NCI-H2107 (cell line): ENCODE measurements at places on chromosomes 11 and 22.

DNA sequence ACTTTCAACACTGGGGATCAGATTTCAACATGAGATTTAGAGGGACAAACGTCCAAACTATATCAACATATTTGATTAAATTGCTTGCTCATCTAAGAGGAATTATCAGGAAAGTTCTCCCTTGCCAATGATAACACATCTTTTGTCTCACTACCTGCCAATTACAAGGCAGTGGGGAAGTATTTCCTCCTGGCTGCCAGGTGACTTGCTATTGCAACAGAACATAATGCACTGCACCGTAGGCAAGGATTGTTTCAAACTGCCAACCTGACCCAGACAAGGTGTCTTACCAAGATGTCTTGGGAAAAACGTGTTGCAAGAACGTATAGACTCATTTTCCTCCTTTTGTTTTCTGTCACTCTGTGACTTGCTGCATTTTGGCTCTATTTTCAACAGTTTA, 711.6 kb downstream of the METTL15 start:
- no peak for DNase-seq

DNA sequence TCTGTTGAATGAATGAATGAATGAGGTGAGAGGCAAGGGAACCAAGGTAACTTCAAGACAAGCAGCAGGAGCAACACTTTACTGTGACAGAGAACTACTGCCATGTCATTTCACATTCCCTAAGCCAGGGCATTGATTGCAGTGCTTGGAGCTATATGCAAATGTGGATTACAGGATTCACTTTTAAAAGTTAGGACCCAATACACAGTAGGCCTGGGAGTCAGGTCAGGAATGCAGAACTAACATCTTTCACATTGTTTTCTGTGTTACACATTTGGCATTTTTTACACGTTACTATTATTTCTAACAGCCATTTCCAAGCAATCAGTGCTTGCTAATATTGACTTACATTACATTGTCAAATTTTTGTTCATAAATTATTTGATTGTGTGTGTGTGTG, 26.2 kb upstream of the ME3 start:
- no peak for DNase-seq

DNA sequence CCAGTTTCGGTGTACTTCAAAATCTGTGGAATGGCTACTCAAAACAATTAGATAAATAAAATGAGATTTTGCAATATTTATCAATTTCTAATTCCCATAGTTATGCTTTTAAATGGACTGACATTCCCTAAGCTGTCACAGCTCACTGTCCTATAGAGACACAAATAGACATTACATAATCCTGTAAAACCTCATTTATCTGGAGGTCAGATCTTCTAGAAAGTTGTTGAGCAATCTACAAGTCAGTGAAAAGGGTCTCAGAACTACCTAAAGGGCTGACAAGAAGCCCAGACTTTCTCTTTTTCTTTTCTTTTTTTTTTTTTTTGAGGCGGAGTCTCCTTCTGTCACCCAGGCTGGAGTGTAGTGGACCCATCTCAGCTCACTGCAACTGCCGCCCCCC, 12.0 kb downstream of the ALG8 start:
- DNase-seq = no peak

DNA sequence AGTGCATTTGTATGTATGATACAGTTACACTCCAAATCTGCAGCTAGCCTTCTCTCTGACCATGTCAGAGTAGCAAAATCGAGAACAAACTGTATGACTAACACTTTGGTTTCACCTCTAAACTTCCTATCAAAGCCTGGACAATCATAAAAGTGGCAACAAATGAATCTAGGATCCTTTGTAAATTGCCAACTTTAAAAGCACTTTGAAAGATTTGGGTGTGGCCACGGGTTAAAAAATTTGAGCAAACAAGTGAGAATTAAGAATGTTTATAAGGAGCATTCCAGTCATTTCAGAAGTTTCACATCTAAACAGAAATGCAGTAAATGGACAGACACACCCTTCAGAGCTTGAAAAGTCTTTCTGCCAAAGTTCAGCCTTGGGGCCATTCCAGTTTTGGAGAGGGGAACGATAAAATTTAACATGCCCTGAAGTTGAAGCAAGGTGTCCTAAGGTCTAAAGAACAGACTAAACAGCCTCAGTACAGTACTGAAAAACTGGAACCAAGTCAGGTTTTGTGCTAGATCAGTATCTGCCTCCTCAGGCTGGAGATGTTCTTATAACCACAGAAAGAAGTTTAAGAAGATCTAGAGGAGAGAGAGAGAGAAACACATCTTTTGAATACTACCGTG, 181.9 kb upstream of the BDNF start:
- no peak for DNase-seq

DNA sequence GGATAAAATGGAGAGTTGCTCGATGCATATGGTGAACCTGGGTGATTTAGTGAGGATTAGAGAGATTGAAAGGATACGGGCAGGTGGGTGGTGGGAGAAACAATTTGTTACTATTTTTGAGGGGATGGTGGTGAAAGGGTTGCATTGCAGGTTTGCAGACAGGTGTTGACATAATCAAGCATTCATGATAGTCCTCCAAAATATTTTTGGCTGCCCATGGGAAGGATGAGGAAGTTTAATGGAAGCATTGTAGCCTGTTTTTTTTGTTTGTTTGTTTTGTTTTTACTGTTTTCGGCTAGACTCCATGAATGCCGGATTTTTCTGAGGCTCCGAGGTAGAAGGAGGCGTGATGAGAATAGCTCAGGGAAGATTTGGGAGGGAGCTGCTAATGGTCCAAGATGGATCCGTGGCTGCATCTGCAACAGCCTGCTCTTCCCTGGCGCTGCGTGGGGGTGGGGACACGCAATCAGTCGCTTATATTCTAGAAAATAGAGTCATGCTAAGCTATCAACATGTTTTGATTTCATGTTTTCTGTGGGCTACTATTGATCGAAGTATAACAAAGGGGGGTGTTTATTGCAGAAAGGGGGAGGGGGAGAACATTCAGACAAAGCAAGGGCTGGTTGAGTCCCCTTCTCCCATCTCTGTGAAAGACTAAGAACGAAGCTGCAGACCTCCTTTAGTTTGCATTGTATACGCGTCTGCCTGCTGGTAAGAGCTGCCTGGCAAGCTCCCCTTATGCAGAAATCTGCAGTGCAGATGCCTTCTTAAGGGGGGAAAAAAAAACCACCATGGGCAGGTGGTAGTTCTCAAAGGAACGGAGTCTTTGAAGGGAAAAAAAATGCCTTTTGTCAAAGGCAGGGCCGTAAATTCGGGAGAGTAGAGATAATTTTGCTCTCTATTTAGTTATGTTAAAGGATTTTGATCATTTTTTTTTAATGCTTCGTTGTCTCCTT, 1.0 kb downstream of the RTN3 start:
- DNase-seq = peak; percentile 17

GRCh38 chr11:119414734-119415133, 8.2 kb downstream of the THY1 start:
- no peak for DNase-seq

- DNase-seq = no peak
These were observed 59.2 kb downstream of the PIK3C2A start for GRCh38 chr11:17148536-17148935.

DNA sequence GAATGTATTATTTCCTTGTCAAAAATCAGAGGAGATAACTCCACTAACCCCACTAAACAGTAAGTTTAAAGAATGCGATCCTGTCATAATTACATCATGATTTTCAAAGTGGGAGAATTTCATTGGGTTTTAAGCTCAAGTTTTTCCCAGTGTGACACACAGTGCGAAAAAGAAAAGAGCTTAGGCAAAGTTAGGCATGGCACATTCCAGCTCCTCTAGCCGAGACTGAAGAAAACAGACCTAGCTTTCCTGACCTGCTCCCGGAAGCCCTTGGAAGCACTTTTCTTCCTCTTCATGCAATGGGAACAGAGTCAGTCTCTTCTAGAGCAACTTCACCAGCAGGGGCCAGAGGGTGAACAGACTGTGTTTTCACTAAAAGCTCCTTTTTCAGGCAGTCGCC, 76.6 kb upstream of the AKIP1 start:
- no peak for DNase-seq

- DNase-seq = no peak
These were observed 375.7 kb downstream of the SHANK2 start for GRCh38 chr11:70876685-70877084.

DNA sequence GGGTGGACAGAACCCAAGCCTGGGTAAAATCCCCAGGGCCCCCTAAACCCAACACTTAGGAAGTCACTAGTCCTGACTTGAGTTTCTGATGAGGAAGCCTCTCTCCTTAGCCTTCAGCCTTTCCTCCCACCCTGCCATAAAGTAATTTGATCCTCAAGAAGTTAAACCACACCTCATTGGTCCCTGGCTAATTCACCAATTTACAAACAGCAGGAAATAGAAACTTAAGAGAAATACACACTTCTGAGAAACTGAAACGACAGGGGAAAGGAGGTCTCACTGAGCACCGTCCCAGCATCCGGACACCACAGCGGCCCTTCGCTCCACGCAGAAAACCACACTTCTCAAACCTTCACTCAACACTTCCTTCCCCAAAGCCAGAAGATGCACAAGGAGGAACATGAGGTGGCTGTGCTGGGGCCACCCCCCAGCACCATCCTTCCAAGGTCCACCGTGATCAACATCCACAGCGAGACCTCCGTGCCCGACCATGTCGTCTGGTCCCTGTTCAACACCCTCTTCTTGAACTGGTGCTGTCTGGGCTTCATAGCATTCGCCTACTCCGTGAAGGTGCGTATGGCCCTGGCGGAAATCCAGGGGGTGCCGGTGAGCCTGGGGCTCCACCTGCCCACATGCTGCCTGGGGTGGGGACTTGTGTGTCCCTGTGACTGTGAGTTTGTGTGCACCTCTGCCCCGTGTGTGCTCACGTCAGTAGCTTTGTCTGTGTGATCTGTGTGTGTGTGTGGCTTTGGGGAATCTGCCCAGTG, at the start of gene IFITM1:
IFITM1 (plus strand) TSS at position 254 of the 767 bp plus-strand sequence; CDS start at position 385, 131 bp downstream.
- no peak for DNase-seq

DNA sequence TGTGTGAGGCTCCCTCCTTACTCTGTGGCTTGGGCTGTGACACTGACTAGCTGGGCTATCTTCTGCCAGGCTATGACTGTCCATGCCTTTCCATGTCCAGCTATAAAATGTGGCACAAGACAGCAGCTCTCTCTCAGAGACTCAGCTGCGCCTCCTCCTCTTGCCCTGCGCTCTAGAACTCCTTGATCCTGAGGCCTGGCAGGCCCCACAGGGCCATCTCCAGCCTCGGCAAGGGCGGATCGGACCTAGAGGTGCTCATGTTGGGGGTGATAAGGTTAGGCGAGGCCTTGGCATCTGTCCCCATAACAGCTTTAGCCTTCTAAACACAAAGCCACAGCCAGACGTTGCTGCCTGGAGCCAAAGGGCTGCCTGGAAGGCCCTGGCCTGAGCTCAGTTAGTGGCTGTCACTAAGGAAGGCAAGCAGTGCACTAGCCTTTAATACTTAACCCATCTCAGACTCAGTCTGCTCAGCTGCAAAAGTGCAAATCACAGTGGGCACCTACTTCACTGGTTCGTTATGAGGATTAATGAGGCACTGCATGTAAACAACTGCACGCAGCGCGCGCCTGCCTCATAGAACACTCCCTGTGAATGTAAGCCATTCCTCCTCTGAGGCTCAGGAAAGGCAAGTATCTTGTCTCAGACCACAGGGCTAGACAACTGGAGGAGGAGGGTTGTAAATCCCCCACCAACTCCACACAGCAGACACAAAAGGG, 1.2 kb downstream of the GUCD1 start:
- DNase-seq = no peak

- no peak for DNase-seq
These were observed 34.4 kb downstream of the PPP2R1B start for GRCh38 chr11:111731821-111732220.

DNA sequence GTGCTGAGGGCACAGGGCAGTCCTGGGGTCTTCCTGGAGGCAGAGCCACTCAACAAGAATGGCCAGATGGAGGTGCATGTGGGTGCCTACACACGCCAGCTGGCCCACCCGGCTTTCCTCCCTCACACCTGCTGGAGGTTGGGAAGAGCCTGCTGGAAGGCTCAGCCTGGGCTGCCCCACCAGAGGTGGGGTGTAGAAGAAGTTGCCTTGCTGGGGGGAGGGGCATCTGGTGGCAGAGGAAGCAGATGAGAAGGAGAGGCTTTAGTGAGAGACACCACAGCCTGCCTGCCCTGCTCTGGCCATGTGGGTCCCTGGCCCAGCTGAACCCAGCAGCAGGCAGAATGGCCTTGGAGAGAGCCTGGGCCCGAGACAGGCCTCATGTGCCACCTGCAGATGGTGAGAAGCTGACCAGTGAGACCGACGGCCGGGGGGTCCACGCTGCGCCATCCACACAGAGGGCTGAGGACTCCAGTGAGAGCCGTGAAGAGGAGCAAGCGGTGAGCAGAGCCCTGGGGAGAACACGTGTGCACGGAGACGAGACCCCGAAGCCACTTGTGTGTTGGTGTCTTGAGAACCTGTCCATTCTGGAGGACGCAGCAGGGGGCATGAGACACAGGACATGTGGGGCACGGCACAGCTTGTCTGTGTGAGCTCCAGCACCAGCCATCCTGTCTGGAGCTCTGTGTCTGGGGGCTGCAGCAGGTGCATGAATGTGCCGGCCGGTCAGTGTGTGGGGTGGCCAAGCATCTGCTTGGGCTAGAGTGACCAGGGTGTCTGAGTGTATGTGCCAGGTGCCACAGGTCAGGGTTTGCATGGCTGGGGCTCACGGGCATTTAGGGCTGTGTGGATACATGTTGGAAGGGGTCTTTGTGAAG, 2.7 kb downstream of the B4GALNT4 start:
- no peak for DNase-seq
